Psoas muscle (tissue), 8 donors: ENCODE measurements at places on chromosomes 1 and 21. TPM values are rescaled to one million over a fixed set of nuclear protein-coding genes. Genes with fewer than 3 reads are reported as not detected.
A peak's percentile ranks its signal among the peaks of the same experiment; 100 is the strongest.

The DHDDS gene
- total RNA-seq, result 18.9 TPM

The TTC4 gene
- 41.4 TPM for total RNA-seq

The SYF2 gene
- 23.9 TPM for total RNA-seq

The ASTN1 gene
- total RNA-seq, result 0.04 TPM

DNA sequence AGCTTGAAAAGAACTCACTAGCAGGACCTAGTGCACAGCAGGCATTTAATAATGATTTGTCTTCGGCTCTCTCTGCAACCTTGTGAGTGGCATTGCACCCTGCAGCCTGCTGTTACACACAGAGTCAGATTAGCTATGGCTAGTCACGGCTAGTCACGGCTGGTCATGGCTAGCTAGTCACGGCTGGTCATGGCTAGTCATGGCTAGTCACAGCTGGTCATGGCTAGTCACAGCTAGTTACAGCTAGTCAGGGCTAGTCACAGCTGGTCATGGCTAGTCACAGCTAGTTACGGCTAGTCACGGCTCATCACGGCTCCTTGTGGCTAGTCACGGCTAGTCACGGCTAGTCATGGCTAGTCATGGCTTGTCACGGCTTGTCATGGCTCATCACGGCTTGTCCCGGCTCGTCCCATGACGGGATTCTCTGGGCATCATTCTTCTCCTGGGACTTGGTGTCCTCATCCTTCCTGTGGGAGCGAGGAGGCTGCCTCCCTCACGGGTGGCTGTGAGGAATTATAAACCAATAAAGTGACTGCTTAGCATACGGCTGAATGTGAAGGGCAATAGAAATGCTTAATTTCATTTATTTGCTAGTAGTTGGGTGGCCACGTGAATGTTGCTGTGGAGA, 12.5 kb upstream of the KIF26B start:
- H3K27me3 ChIP-seq, result no peaks in the 10 kb centered on the region
- H3K4me3 ChIP-seq, result no peak overlapping the region
- no peak for DNase-seq
- no peaks in the 10 kb centered on the region for H3K36me3 ChIP-seq

- DNase-seq, result peak; percentile 62
- H3K27me3 ChIP-seq, result no peaks in the 10 kb centered on the region
- H3K4me1 ChIP-seq, result peaks cover 14% of the 10 kb centered on the region
- H3K4me3 ChIP-seq, result peak overlapping the region; percentile 35
- H3K36me3 ChIP-seq, result no peaks in the 10 kb centered on the region
- peak overlapping the region; percentile 5 for H3K27ac ChIP-seq
Observed at GRCh38 chr1:64539781-64540218, 69.9 kb downstream of the CACHD1 start.

GRCh38 chr1:43779805-43780403, 72.6 kb downstream of the ST3GAL3 start:
- no peak for DNase-seq
- H3K4me1 ChIP-seq, result peaks cover 47% of the 10 kb centered on the region
- H3K36me3 ChIP-seq, result no peaks in the 10 kb centered on the region

DNA sequence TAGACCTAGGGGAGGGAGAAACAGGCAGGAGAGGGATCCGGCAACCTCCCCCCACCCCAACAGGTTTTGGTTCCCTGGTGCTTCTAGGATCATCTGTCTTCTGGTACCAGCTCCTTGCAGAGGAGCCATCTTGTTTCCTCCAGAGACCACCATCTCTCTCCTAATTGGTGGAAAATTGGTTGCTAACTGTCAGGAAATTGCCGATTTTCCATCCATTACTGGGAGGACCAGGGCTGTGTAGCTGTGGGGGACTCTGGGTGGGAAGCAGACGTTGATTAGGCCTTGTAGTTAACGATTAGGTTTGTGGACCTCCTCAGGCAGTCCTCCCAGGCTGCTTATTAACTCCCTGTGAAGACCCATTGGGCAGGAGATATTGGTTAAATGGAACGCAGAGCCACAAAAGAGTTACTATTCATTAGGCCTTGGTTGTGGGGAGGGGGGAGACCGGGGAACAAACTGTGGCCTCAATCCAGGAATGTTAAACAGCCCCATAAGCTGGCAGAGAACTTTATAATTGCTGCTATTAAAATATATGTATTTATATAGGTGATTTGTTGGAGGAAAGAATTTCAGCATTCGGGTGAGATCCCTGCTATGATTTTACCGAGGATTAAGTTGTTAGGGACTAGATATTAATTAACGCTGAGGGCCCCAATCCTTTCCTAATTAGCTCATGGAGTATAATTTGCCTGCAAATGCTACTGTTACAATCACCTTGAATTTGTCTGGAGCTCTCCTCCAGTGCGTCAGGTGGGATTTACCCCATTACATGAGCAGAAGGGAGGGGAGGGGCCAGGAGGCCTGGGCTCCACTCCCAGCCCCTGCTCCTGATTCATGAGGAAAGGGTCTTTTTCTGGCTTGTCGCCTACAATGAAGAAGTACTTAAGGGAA, 61.2 kb upstream of the TRABD2B start:
- no peaks in the 10 kb centered on the region for H3K4me1 ChIP-seq
- H3K36me3 ChIP-seq, result no peaks in the 10 kb centered on the region
- no peaks in the 10 kb centered on the region for H3K27me3 ChIP-seq

GRCh38 chr1:244092964-244093638, 42.0 kb downstream of the ZBTB18 start:
- H3K27me3 ChIP-seq, result no peaks in the 10 kb centered on the region
- H3K27ac ChIP-seq, result no peak overlapping the region
- H3K4me1 ChIP-seq, result no peaks in the 10 kb centered on the region
- DNase-seq, result no peak
- no peak overlapping the region for H3K4me3 ChIP-seq

DNA sequence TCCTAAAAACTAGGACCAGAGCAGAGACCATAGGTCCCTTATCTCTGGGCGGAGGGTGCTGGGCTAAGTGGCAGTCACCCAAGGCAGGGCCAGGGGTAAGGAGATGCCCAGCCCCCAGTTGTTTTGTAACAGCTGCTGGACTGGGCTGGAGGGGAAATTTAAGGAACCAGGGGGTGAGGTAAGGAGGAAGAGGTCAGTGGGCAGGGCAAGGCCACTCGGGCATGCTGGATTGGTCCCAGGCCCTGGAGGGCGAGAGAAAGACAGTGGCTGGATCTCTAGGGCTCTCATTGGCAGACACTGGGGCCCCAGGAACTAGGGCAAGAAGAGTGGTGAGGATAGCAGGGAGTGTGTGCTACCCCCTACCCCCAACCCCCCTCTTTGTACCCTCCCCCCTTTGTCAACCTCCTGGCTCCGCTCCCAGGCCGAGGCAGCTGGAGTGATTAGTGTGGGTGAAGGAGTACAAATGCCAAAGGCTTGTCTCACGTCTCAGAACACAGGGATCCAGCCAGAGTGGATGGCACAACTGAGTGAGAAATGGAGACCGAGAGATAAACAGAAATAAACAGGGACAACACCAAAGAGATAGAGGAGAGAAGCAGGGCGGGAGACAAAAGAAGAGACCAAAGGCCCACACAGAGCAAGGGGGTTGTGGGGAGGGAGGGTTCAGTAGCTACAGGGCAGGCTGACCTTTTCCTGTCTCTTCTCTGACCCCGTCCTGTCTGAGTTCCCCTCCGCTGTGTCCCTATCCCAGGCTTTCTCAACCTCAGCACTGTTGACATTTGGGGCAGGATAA, 20.5 kb upstream of the THRAP3 start:
- no peaks in the 10 kb centered on the region for H3K27me3 ChIP-seq
- peak overlapping the region; percentile 91 for H3K27ac ChIP-seq
- peaks cover 36% of the 10 kb centered on the region for H3K4me1 ChIP-seq
- peak overlapping the region; percentile 44 for H3K4me3 ChIP-seq

DNA sequence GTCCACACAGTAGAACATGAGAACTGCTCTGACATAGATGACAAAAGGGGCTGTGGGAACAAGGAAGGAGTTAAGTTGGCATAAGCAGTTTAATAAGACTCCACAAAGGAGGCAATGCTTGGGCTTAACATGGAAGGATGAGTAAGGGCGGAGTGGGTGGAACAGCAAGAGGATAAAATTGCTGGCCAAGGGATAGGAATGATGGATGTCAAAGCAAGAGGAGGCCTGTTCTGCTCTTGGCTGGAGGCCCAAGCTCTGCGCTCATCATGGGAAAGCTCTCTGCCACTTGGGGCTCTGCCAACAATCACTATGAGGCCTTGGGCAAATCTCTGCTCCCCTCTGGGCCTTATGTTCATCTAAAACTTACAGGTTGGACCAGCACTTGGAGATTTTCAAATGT, 98.3 kb upstream of the CAMK1G start:
- no peaks in the 10 kb centered on the region for H3K4me1 ChIP-seq
- no peak overlapping the region for H3K4me3 ChIP-seq
- no peaks in the 10 kb centered on the region for H3K36me3 ChIP-seq
- no peak for DNase-seq

DNA sequence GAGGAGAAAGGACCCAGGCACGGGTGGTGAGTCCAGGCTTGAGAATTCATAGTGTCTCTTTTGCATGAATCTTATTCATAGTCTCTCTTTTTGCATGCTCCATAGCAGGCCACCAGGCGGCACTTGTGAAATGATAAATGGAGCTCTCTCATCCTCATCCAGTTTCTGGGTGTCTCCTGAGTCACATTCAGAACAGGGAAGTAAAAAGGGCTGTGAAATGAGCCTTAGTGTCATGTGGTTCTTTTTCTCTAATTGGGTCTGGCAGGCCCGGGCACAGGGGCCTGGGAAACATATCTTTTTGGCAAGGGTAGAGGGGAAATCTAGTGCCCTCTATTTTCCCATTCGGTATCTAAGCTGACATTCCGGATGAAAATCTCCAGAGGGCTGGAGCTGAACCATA, 19.1 kb upstream of the NCF2 start:
- H3K27me3 ChIP-seq, result no peaks in the 10 kb centered on the region
- H3K36me3 ChIP-seq, result no peaks in the 10 kb centered on the region
- H3K27ac ChIP-seq, result peak overlapping the region; percentile 12
- no peaks in the 10 kb centered on the region for H3K4me1 ChIP-seq
